ENCODE measurements at places on chromosomes 11 and 22.

DNA sequence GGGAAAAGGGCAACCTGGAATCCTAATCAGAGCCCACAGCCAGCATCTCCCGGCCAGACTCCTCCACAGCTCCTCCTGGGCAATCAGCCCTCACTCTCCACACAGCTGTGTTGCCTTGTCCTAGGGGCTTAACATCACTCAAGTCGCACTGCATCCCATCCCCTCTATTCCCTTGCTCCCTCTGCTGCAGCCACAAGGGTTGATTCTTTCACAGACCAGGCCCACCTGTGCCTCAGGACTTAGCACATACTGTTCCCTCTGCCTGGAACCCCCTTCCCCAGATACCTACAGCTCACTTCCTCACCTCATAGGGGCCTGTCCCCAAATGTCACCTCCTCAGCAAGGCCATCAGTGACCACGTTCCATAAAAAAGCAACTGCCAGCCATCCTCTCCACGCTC, 18.4 kb downstream of the SPATA19 start:
- DNase-seq, result no peak

DNA sequence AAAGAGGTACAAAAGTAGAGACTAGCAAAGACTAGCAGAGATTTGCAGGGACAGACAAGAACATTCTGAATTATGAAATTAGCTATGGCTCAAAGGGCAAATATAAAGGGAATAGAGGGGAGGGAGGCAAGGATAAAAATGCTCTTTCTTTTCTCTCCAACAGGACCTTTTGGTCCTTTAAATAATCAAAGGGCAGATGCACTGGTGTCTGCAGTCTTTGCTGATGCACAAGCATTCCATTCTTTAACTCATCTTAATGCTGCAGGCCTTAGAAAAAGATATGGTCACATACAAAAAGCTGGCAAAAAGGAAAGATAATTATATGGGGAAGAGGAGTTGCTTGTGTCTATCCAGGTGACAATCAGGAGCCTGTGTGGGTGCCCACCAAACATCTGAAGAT, 53.6 kb upstream of the SC5D start:
- DNase-seq, result no peak

GRCh38 chr11:87114093-87114492, 76.4 kb downstream of the TMEM135 start:
- no peak for DNase-seq

DNA sequence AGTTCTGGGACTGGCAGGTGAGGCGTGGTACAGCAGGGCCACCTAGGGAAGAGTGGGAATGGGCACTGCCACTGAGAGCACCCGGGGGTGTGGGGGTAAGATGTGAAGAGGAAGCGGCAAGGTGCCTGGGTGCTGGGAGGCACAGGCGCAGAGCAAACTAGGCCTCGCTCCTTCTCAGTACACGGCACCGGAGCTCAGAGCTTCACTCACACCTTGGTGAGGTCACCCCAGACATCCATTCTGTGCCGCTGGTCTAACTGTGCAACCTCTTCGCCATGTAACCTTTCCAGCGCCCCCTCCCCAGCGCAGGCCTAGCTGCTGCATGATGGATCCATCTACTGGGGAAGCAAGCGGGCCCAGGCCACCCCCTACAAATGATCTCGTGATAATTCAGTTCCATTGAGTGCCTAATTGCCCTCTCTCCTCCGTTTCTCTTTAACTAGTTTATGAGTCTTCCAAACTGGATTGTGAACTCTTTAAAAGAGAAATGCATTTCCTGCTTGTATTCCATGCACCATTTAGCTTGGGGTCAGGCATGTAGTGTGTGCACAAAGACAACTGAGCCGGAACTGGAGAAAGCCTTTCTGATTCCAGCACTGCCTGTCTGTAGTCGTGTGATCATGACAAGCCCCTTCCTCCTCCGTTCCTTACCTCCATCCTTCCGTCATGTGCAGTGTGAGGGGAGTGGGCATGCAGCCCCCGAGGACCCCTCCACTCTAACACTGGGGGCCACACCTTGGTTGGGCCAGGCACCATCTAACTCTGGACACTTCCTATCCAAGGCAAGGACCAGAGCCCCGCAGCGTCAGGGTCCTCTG, 1475.2 kb downstream of the TBC1D22A start:
- DNase-seq, result no peak

DNA sequence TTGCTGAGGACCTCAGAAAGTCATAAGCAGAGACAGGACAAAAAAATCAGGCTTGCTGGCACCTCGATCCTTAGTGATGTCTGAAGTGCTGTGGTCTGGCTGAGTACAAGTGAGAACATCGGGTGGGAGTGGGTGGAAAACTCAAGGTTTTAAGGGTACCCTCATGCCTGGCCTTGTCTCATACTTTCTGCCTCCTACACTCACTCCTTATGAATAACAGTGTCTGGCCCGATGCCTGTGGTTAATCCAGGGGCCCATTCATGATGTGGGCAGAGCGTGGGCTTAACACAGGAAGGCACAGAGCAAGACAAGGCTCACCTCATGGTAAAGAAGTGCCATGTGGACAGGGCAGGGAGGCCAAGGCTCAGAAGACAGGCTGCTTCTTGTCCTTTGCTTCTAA, 11.0 kb upstream of the UCP3 start:
- DNase-seq, result no peak

GRCh38 chr11:64786308-64786707, 8.0 kb upstream of the SF1 start:
- no peak for DNase-seq

- DNase-seq, result no peak
Observed at GRCh38 chr22:46259374-46259773, 3.8 kb downstream of the PKDREJ start.

- DNase-seq, result no peak
Observed at GRCh38 chr22:32855045-32855756, 53.7 kb downstream of the TIMP3 start.

DNA sequence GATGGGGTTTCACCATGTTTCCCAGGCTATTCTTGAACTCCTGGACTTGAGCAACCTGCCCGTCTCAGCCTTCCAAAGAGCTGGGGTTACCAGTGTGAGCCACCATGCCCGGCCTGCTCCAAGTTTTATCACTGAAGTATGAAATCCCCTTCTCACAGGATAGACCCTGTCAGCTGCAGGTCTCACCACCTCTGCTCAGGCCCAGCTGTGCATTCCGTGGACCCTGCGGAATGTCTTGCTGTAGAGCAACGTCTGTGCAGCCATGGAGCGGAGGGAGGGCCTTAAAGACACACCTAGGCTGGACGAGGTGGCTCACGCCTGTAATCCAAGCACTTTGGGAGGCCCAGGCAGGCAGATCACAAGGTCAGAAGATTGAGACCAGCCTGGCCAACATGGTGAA, 625.4 kb downstream of the BRD1 start:
- DNase-seq, result no peak
